Activated T-cell treated with anti-CD3 and anti-CD28 coated beads, Interleukin-2, amount 50 U/mL, for 24 hours (primary cell): ENCODE measurements at places on chromosomes 12 and 14.

GRCh38 chr14:26867171-26867757 is 269.4 kb upstream of the NOVA1 start:
- DNase-seq: no peak

DNA sequence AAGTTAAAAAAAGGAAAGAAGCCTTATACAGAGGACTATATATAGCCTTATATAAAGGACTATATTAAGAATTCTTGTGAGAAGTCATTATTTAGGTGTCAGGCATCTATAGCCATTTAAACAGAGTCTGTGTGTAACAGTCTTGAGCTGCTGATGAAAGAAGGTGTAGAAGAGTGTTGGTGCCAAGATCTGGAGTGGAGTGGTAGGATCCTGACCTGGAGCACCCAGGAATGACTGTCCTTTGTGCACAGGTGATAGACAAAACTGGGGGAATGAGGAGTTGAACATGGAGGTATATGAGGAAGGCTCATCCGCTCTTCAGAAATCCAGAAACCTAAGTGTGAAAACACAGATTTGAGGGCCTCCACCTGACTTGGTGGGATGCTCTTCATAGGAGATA is 747.3 kb downstream of the NRXN3 start:
- DNase-seq: no peak

DNA sequence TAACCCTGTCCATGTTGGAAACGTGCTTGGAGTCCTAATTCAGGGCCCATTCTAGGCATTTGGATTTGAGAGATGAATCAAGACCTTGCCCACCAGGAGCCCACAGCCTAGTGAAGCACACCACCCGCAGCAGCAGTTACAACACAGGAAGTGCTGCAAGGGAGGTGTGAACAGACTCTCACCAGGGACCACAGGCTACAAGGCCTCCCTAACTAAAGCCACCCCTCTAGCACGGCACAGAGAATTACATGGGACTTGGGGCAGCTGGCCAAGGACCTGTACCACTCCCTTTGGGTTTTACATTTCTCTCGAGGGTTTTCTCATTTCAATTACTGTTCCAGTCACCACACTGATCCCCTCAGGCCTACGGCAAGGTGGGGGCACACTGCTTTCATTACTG is 49.5 kb upstream of the FOXN3 start:
- DNase-seq: peak; percentile 45

- DNase-seq: no peak
Measured at GRCh38 chr14:91614187-91614586, 104.1 kb upstream of the PPP4R3A start.

DNA sequence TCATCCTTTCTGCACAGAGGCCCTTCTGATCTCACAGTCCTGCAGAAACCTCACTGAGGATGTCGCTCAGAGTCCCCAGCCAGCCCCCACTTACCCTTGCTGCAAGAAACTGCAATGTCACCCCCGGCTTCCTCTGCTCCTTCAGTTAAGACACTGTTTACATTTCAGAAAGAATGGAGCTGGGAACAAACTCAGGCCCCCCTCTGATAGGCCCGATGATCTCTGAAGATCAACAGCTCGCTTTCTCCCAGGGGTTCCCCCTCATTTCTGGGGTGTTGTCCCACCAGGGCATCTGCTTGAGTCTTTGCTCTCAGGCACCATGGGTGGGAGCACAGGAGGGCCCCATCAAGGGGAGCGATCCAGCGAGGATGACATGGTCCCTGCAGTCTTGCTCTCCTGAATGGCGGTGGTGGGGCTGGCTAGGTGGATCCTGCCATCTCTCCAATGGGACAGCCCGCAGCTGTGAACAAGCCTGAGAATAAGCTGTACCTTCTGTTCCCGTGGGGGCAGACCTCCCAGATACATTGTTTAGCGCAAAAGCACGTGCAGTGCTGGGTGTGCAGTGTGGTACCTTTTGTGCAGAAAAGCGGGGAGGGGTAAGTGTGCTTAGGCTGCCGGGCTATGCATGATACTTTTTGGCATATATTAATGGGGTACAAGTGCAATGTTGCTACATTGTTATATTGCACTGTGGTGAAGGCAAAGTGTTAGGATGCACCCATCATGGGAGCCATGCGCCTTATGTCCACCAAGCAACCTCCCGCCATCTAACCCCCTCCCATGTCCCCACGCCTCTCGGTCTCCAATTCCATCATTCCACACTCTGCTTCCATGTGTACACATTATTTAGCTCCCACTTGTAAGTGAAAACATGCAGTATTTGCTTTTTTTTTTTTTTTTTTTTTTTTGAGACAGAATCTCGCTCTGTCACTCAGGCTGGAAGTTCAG is 6.7 kb upstream of the NCOR2 start:
- DNase-seq: no peak

DNA sequence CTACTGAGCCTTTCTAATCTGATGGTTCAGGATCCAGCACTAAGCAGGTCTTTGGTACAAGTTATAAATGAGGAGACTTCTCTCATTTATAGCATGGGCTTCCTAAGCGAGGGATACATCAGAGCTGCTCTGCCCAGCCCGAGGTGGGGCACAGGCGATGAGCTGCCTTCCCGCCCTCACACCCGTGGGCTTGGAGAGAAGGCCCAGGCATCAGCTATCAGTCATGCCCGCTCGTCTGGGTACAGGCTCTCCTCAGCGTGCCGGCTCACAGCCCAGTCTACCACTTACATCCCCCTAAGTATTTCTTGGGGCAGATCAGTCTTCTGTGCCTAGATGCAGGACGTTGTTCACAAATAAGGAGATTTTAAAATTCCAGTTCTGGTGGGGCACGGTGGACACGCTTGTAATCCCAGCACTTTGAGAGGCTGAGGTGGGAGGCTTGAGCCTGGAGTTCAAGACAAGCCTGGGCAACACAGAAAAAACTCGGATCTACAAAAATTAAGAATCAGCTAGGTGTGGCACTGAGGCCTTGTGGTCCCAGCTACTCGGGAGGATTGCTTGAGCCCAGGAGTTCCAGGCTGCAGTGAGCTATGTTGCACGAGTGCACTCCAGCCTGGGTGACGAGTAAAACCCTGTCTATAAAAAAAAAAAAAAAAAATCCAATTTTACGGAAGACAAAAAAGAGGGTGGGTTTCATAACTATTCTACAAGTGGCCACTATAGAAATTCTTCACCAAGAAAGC is 57.0 kb downstream of the CCDC88C start:
- DNase-seq: no peak
